ENCODE measurements at places on chromosomes 16 and 17.

GRCh38 chr16:2924901-2925755, 13.4 kb downstream of the FLYWCH1 start:
- DNase-seq = no peak

DNA sequence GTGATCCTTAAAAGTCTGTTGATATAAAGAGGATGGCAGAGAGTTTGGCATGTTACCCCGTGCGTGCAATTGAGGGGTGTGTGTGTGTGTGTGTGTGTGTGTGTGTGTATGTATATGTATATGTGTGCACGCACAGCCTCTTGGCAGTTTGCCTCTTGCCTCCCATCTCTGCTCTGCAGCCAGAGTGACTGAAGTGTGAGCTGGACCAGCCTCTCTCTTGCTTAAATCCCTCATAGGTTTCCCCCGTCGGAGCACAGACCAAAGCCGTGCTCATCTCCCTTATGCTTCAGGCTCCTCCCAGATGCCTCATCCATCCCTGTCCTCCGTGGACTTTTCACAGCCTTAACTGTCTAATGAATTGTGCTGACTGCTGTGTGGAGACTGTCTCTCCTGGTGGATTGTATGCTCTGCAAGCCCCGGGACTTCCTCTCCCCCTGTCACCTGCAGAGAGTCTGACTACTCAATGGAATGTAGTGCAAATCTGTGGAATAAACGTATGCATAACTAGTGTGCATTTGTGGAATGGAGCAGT, 413.5 kb downstream of the CPPED1 start:
- DNase-seq = no peak

GRCh38 chr17:40617678-40618240, 29.9 kb downstream of the SMARCE1 start:
- DNase-seq = no peak

GRCh38 chr16:20147091-20147490, 73.4 kb upstream of the GPR139 start:
- no peak for DNase-seq

- DNase-seq = peak; percentile 60
Measured at GRCh38 chr17:46942441-46943217, 19.7 kb downstream of the GOSR2 start.

DNA sequence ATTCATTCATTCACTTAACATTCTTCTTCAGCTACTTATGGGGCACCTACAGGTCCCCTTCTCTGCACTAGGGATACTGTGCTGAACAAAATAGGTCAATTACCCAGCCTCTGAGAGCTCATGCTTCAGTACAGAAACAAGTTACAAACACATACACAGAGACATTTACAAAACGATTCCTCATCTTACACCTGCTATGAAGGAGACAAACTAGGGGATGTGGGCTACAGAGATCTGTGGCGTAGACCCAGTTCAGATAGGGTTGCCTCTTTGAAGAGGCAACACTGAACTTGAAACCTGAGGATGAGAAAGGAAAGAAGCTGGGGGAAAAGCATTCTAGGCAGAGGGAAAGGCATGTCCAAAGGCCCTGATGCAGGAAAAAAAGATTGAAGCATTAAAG, 5.2 kb downstream of the IL21R start:
- no peak for DNase-seq

DNA sequence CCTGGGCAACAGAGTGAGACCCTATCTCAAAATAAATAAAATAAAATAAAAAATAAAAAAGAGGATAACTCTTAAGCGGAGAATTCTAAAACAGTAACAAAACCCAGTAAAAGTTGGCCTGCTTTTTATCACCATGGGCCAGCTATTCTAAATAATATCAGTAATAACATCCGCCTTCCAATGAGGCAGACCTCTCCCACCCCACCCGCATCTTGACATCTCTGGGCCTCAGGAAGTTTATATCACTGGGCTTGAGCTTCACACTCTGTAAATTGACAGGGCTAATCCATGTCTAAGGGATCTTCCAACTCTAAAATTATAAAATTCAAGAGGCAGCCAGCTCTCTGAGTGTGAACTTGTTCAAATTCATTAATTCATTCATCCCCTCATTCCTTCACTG, 82.9 kb upstream of the MTMR4 start:
- DNase-seq = peak; percentile 79

DNA sequence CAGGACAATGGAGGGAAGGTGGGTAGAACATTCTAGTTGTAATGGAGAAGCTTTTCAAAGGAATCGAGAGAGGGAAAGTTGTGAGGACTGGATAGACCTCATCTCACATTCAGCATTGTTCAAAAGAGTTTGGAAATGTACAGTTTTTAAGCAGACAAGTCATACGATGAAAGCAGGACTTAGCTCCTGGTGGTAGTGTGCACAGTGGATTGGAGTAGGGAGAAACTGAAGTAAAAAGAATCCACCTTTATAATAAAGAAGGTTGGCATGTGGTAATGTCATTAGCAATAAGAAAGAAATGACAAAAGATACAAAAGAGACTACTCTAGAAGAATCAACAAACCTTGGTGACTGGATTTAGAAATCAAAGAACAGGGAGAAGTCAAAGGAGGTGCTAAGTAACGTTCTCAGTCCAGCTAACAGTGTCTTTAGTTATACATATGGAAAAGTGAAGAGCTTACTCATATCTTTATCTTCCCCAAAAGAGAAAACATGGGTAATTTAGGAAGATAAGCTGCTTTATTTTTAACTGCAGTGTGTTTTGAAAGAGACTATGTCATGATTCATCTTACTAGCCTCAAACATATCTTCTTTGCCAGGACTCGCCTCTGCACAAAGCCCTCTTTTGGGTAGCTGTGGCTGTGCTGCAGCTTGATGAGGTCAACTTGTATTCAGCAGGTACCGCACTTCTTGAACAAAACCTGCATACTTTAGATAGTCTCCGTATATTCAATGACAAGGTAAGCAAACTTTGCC, 18.7 kb upstream of the EVI2A start:
- peak; percentile 58 for DNase-seq

GRCh38 chr16:6131526-6132050, 1034.0 kb upstream of the EEF2KMT start:
- DNase-seq = no peak

DNA sequence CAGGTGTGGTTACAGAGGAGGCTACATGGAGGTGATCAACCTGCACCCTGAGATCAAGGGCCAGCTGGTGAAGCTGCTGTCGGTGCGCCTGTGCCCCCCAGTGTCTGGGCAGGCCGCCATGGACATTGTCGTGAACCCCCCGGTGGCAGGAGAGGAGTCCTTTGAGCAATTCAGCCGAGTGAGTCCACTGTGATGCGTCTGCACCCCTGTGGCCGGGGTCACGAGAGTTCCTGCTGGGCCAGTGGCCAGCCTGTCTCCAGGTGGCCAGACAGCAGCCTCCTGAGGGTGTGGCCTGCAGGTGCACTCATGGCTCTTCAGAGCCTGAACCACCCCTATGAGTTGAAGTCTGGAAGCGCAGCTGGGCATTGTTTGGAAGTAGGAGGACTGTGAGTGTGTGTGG, 38.1 kb downstream of the GPT2 start:
- no peak for DNase-seq

DNA sequence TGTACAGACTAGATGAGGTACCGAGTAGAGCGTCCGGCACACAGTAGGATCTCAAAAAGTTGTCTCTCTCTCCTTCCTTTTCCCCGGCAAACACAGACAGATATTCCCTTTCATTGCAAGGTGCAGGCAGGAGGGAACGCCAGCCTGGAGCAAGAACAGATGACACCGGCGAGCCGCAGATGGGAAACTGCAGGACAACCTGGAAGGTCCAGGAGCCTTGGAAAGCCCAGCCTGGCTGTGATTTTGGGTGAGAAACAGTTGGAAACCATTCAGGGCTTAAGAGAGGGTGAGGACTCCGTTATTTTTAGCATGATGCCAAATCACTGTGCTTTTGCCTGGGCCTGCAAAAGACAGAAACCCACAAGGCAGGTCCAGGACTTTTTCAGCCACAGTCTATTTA, 7.3 kb downstream of the CDH11 start:
- DNase-seq = no peak

GRCh38 chr16:79752396-79752795, 151.9 kb upstream of the MAF start:
- DNase-seq = no peak

DNA sequence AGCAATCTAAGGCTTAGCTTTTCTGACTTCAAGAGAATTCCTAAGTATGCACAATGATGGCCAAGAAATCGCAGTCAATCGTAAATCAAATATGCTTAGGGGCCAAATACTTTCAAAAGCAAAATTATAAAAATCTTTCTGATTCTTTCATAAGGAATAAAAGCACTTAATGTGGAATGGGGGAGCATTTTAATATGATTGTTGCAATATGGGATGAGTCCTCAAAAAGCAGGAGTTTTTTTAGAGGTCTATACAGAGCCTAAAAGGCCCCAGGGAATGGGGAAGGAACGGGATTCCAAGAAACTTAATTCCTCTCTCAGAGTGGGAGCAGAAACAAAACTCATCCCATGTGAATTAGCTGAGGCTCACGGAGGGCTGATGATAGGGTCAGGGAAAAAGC, 14.7 kb upstream of the SLC39A11 start:
- no peak for DNase-seq

DNA sequence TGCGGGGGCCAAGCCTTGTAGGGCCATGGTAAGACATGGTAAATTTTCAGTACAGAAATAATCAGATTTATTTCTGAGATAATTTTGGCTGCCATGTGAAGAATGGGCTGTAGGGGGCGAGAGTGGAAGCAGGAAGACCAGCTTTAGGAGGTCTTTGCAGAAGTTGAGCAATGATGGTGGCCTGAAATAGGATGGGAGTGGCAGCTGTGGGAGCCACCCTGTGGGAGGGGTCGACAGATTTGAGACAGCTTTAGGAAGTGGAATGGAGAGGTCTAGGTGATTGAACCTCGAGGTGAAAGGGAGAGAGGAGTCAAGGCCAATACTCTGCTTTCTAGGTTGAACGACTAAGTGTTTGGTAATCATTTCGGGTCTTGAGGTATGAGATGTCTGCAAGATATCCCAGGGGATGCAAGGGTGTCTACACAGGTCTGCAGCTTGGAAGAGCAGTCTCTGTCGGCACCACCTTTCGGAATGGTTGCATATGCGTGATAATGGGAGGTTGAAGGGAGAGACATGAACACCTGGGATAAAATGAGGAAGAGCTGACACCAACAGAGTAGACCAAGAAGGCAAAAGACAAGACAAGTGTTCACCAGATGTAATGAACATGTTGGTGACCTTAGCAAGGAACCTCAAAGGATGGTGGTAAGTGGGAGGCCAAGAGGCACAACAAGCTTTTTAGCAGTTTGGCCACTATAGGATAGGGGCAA, 4.2 kb upstream of the ATXN7L3 start:
- peak; percentile 80 for DNase-seq

GRCh38 chr17:69170377-69170776, 28.7 kb upstream of the ABCA6 start:
- no peak for DNase-seq

DNA sequence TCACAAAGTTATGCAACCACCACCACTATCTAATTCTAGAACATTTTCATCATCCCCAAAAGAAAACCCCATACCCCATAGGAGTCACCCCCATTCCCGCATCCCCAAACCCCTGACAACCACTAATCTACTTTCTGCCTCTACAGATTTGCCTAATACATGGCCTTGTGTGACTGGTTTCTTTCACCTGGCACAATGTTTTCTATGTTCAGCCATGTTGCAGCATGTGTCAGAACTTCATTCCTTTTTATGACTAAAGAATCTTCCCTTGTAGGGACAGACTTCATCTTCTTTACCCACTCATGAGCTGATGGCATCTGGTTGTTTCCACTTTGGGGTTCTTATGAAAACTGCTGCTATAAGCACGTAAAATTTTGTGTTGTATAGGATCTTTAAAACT, 34.6 kb downstream of the CYTH1 start:
- no peak for DNase-seq

DNA sequence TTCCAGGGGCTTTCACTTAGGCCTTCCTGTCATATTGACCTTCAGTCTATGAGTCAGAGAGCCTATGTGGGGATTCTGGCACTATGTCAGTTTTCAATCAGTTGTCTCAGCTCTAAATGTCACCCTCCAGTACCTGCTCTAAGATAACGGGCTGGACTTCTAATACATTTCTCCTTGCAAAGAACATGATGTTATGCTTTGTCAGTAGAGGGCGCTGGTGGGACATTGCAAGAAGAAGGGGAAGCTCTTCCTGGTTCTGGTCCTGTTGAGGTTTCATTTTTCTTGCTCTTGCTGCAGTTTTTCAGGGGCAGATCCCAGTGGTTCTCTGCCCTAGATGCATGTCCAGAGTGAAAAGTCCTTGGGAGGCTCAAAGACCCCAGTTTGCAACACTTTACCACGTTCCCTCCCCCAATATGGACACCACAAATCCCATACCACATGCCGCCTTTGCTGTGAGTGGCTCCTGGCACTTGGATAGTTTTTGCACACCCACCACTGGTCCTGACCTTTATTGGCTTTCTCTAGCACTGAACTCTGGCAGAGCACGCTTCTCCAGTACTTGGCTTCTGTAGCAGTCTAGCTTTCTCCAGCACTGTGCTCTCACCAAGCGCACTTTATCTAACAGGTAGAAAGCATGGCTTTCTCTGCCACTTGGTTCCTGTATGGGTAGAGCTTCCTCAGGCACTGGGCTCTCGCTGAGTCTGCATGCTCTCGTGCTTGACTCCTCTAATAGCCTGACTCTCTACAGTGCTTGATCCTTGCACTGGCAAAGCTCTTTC, 49.0 kb downstream of the BCL7C start:
- DNase-seq = peak; percentile 94

DNA sequence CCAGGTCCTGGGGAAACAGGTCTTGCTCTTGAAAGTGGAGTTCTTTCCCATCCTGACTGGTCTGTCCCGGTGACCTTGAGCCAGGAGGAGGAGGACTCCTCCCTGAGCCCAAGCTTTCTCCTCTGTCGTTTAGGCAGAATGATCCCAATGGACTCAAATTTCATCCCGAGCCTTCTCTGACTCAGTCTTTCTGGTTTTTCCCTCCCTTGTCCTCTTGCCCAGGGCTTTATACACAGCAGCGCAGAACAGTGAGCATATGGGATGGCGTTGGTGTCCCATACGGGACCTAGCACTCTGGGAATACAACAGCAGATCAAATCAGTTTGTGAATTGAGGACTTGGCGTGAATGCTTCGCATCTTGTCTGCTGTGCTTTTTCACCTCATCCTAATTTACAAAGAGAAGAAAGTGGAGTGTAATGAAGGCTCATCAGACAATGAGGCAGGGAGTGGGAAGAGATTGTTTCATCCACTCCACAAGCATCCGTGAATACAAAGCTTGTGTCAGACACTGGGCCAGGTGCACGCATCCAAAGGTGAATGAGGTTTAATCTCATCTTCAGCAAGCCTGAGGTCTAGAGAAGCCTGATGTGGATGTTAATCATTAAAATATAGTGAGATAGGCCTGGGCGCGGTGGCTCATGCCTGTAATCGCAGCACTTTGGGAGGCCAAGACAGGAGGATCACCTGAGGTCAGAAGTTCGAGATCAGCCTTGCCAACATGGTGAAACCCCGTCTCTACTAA, 1.1 kb upstream of the XYLT1 start:
- no peak for DNase-seq

DNA sequence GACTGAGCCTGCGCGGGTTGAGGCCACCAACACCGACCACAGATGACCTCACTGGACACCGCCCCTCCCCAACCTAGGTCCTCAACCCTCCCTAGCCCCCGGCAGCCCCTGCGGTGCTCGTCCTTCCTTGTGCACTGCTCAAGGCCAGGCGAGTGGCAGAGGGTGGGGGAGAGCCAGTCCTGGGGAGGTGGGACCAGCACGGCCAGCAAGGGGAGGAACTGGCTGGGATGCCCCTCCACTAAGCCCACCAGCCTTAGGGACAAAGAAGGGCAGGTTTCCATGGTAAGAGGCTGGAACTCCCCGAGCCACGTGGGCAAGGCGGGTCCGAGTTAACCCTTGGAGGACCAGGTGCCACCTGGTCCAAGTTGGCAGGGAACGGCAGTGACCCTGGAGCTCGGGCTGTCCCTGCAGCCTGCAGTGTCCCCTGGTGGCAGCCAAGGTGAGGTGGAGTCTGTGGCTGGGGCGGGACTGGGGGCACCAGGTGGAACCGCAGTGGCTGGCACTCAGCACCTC, 9.2 kb downstream of the FSCN2 start:
- DNase-seq = peak; percentile 28
